ENCODE measurements at places on chromosomes 11 and 22. TPM values are rescaled to one million over a fixed set of nuclear protein-coding genes. Genes with fewer than 3 reads are reported as not detected.

Gene PRR33
- not detected for total RNA-seq

Gene MUC5AC
- total RNA-seq: not detected

Gene MYOD1
- not detected for total RNA-seq

Gene OR8D4
- not detected for total RNA-seq

Gene UPK3A
- not detected for total RNA-seq
